Mucosa of gallbladder (tissue), 1 donor: ENCODE measurements at places on chromosomes 7 and 10. TPM values are rescaled to one million over a fixed set of nuclear protein-coding genes. Genes with fewer than 3 reads are reported as not detected.

DNA sequence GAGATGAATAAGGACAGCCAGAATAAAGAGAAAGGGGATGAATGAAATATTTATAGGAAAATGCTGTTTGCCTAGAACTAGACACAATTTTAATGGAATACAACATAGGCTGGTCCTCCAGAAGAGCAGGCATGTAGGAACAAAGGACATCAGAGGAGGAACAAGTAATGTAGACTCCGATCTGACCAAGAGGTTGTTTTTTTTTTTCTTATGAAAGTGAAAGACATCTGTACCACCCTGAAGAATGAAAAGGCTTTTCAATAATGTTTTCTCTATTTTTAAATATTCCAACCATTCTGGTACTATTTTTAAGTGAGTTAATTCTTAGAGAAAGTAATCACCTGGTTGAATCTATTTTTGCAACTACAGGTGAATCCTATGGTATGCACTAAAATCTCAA, 136.9 kb upstream of the PTN start:
- DNase-seq, result no peak

- no peak for DNase-seq
Observed at GRCh38 chr7:65269150-65269856, 104.4 kb upstream of the ZNF92 start.

GRCh38 chr7:1829111-1829510, 159.0 kb downstream of the ELFN1 start:
- no peak for DNase-seq

Gene SLC26A5
- 0.23 TPM for total RNA-seq

GRCh38 chr10:30759423-30759822, 129.9 kb upstream of the LYZL2 start:
- no peak for DNase-seq

GRCh38 chr10:109474812-109475211, 448.5 kb downstream of the XPNPEP1 start:
- no peak for DNase-seq

Gene DPYSL4
- 0.81 TPM for total RNA-seq

GRCh38 chr10:6504296-6504695, 75.8 kb downstream of the PRKCQ start:
- DNase-seq, result no peak

Gene GAD2
- total RNA-seq, result not detected

Gene ABCA13
- 2.8 TPM for total RNA-seq

DNA sequence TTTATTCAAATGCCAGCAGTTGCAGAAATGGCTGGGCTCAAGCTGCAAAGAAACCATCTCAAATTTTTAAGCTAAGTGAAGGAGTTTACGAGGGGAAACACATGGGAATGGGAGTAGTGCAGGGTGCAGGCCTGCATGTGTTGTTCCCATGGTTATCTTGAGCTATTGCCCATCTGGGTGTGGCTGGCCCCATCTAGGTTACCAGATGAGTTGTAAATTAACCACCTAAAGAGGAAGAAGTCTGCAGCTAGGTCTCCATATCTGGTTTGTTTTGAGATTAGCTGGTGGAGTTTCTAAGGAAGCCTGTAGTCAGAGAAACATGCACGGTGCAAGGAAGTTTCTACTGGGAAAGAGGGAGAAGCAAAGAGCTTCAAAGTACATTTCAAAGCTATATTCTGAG, 23.3 kb upstream of the STEAP2 start:
- DNase-seq, result peak; percentile 46

GRCh38 chr7:74039337-74039736, 11.4 kb downstream of the ELN start:
- no peak for DNase-seq

Gene CRPPA
- 3.3 TPM for total RNA-seq

Gene INMT
- 18.8 TPM for total RNA-seq
